ENCODE measurements at places on chromosomes 4 and X. TPM values are rescaled to one million over a fixed set of nuclear protein-coding genes. Genes with fewer than 3 reads are reported as not detected.

Gene PHOX2B
- not detected for total RNA-seq

Gene TRO
- 0.39 TPM for total RNA-seq

Gene RTL9
- total RNA-seq: not detected

Gene TRIM75
- not detected for total RNA-seq

Gene SHROOM2
- total RNA-seq: not detected

DNA sequence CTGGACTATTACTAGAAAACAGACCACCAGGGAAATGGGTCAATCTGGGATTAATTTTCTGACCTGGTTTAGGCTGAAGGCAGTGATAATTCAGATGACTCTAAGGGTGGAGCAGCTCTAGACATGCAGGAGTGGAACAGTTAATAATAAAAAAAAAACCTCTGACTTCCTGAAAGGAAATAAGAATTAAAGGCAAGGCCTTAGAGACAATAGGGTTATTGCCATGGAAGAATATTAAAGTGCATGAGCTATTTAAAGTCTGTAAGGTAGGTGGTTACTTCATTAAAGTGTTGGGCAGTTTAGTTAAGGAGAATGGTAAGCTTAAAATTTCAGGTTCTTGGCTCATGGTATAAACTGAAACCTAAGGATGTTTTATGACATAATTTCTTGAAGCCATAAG is 14.6 kb upstream of the ADH5 start:
- no peak overlapping the region for H3K27ac ChIP-seq
- H3K4me1 ChIP-seq: peaks cover 5% of the 10 kb centered on the region
- H3K36me3 ChIP-seq: peaks cover 4% of the 10 kb centered on the region
- no peak for DNase-seq

DNA sequence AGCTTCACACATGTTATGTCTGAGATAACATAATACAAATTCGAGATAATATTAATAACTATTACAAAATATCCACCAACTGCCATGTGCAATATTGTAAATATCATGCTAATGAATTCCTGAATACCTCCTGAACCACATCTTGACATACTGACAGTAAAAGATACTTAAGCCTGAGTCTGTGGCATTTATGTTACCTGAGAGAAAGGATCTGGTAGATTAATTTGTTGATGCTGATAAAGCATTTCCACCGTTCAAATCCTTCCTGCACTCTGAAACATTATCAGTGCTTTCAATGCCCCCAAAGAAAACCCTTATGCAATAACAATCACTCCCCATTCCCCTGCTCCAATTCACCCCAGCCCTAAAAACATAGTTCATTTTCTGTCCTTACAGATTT is 38.8 kb upstream of the ADGRA3 start:
- H3K4me3 ChIP-seq: no peak overlapping the region
- H3K4me1 ChIP-seq: no peaks in the 10 kb centered on the region
- no peak overlapping the region for H3K27ac ChIP-seq
- no peaks in the 10 kb centered on the region for H3K27me3 ChIP-seq
- no peaks in the 10 kb centered on the region for H3K36me3 ChIP-seq

DNA sequence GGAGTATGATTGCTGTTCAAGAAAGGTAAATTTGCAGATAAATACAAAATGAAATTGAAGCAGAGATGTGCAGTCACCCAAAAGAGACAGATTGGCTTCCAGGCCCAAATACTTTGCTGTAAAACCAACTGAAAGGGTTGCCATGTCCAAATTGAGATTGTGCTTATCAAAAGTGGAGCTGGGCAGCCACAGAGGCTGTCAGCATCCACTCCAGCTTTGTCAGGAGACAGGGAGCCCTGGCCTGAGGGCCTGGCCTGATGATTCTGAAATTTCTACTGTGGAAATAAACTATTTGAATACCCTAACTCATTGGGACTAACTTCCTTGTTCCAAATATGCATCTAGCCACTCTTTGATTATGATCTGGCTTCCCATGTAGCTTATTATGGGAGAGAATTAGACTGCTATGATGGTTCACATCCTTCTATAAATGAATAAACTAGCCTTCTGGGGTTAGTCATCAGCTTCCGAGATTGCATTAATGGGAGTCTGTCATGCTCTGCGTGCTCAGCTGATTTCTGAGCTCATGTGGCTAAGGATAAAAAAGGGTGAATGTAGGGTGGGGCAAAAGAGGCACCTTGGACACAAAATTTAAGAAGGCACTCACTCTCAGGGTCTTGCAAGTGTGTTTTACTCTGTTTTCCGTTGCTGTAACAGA is 48.2 kb downstream of the SLC34A2 start:
- peaks cover 2% of the 10 kb centered on the region for H3K27me3 ChIP-seq
- H3K4me3 ChIP-seq: no peak overlapping the region
- no peaks in the 10 kb centered on the region for H3K4me1 ChIP-seq
- DNase-seq: no peak
- no peaks in the 10 kb centered on the region for H3K36me3 ChIP-seq

DNA sequence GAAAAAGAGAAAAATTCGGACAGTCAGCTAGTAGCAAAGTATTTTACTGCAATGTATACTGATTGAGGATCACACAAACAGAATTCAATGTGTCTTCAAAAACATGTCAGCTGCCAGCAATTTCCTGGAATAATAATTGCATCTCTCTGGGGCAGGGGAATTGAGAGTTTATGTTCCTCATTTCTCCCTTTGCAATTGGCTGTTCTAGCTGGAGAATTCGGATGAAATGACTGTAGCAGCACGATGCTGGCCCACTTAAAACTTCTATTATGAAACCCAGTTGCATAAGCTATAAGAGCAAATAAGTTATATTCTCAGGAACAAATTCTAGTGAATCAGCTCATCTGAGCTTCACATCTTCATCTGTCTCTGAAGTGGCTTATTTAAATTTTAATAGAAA is 99.9 kb upstream of the CPEB2 start:
- H3K4me3 ChIP-seq: no peak overlapping the region
- H3K27me3 ChIP-seq: peaks cover 37% of the 10 kb centered on the region
- H3K27ac ChIP-seq: no peak overlapping the region
- no peak for DNase-seq

DNA sequence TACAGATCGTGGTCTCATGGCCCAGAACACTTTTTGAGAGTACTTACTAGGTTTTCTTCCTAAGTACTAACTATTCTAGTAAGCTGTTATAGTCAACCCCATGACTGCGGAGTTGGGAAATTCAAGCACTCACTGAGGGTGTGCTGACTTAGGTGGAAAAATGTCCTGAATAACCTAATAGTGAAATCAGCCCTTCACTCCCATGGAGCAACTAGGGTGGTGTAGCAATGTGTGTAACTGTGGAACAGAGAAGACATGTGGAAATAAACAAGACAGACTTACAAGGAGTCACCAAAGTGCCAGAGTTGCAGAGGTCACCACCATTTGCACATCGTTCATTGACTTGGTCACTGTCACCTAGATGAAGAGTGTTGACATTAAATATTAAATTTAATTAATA is 12.1 kb upstream of the VSIG4 start:
- H3K4me1 ChIP-seq: no peaks in the 10 kb centered on the region
- no peak overlapping the region for H3K27ac ChIP-seq
- H3K27me3 ChIP-seq: no peaks in the 10 kb centered on the region
- no peak for DNase-seq
- no peaks in the 10 kb centered on the region for H3K36me3 ChIP-seq

GRCh38 chr4:4502694-4503311 is 39.0 kb downstream of the STX18 start:
- H3K27ac ChIP-seq: peak overlapping the region; percentile 88
- no peak for DNase-seq
- H3K27me3 ChIP-seq: no peaks in the 10 kb centered on the region
- peak overlapping the region; percentile 88 for H3K4me3 ChIP-seq
- H3K4me1 ChIP-seq: peaks cover 13% of the 10 kb centered on the region

GRCh38 chr4:100799761-100800539 is 282.1 kb upstream of the EMCN start:
- no peak for DNase-seq
- no peaks in the 10 kb centered on the region for H3K36me3 ChIP-seq
- H3K27me3 ChIP-seq: no peaks in the 10 kb centered on the region
- H3K4me3 ChIP-seq: no peak overlapping the region

- no peak for DNase-seq
- H3K27me3 ChIP-seq: peaks cover 8% of the 10 kb centered on the region
- H3K4me3 ChIP-seq: no peak overlapping the region
- no peaks in the 10 kb centered on the region for H3K4me1 ChIP-seq
Measured at GRCh38 chrX:100864657-100865391, 9.3 kb downstream of the NOX1 start.

DNA sequence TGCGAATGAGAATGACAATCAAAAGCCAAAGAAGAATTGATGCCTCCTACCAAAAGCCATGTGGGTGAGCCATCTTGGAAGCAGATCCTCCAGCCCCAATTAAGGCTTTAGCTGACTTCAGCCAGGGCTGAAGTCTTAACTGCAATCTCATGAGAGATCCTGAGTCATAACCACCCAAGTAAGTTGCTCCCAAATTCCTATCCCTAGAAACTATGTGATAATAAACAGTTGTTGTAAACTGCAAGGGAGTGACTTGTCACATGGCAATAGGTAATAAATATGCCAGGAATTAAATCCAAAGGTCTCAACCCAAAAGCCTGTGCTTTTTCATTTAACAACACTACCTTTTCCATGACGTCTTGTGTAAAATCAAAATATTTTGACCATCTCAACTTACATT is 154.2 kb upstream of the TBL1X start:
- peaks cover 7% of the 10 kb centered on the region for H3K4me1 ChIP-seq
- H3K36me3 ChIP-seq: no peaks in the 10 kb centered on the region
- H3K27me3 ChIP-seq: no peaks in the 10 kb centered on the region
- H3K27ac ChIP-seq: no peak overlapping the region
- no peak overlapping the region for H3K4me3 ChIP-seq

DNA sequence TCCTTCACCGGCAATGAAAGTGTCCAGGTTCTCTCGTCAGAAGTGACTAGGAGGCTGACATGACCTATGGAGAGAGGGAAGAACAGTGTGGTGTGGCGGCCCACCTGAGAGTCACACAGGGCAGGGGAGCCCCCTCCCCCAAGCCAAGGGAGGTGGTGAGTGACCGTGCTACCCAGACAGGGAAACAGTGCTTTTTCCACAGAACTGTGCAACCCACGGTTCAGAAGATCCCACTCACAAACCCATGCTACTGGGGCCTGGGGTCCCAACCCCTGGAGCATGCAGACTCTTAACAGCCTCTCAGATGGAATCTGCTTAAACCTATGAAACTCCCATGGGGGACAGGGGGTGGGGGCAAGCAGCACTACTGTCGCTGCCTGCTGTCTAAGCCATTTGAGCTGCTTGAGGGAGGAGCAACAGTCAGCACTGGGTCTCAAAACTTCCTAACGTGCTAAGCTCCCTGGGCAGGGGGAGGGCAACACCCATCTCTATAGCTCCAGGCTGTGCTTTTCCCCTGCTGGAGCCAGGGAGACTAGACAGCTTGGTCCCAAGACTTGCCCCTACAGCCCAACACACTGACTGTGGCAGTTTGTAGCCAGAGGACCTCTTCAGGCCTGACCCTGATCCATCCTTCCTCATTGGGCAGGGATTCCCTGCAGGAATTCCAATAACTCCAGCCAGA is 850.4 kb upstream of the AADAT start:
- no peak overlapping the region for H3K27ac ChIP-seq
- DNase-seq: no peak
- no peaks in the 10 kb centered on the region for H3K27me3 ChIP-seq
- H3K4me3 ChIP-seq: no peak overlapping the region

DNA sequence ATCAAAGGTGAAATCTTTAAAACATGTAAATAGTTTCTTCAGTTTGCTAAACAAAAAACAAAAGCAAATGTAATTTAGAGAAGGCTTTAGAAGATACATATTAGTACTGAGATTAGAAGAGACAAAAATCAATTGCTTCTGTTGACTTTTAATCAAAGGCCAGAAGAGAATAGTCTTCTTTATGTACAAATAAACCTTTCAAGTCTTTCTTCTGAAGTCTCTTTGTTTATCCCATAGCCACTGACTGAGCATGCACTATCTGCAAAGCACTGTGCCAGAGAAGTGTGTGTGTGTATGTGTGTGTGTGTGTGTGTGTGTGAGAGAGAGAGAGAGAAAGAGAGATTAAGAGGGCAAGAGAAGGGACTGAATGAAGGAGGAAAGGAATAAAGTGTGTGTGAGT is 198.4 kb downstream of the GLUD2 start:
- H3K27me3 ChIP-seq: no peaks in the 10 kb centered on the region
- no peaks in the 10 kb centered on the region for H3K36me3 ChIP-seq
- H3K4me3 ChIP-seq: no peak overlapping the region
- H3K27ac ChIP-seq: no peak overlapping the region

DNA sequence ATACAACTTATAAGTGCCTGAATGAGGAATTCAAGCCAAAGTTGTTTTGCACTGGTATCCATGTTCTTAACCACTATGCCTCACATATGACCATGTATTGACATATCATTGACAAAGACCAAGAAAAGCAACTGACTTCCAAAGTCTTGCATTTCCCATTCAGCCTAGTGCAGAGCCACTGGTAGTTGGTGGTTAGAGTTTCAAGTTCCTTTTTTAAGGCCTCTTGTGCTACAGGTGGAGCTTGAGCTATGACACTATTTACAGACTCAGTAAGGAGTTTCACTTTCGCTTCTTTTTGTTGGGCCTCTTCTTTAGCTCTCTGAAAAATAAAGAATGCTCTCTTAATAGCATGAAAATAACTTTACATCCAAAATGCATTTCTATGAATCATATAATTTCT is 763.0 kb downstream of the DMD start:
- H3K36me3 ChIP-seq: peaks cover 5% of the 10 kb centered on the region
- H3K4me1 ChIP-seq: peaks cover 6% of the 10 kb centered on the region
- no peak for DNase-seq
- no peak overlapping the region for H3K4me3 ChIP-seq

DNA sequence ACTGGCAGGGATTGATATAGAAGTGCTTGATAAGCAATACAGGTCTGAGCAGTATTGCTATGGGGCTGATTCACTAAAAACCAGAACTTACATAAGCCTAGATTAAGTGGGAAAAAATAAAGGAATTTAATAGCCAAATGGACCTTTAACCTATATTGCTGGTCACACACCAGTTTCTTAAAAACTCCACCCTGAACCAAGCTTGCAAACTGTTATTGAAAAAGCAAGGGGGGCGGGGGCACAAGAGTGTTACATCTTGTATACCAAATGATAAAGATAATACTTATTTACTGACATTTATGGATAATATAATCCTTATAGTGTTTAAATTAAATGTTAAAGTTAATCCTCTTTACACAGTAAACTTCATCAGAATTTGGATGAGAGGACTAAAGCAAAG is 40.3 kb upstream of the PITX2 start:
- H3K4me1 ChIP-seq: no peaks in the 10 kb centered on the region
- peaks cover 28% of the 10 kb centered on the region for H3K27me3 ChIP-seq
- peaks cover 2% of the 10 kb centered on the region for H3K36me3 ChIP-seq
- H3K4me3 ChIP-seq: no peak overlapping the region
- DNase-seq: no peak
- no peak overlapping the region for H3K27ac ChIP-seq

GRCh38 chr4:17336524-17336961 is 175.3 kb downstream of the QDPR start:
- peak overlapping the region; percentile 79 for H3K4me3 ChIP-seq
- peak; percentile 42 for DNase-seq
- H3K27ac ChIP-seq: peak overlapping the region; percentile 92
- H3K36me3 ChIP-seq: no peaks in the 10 kb centered on the region
- peaks cover 26% of the 10 kb centered on the region for H3K4me1 ChIP-seq

DNA sequence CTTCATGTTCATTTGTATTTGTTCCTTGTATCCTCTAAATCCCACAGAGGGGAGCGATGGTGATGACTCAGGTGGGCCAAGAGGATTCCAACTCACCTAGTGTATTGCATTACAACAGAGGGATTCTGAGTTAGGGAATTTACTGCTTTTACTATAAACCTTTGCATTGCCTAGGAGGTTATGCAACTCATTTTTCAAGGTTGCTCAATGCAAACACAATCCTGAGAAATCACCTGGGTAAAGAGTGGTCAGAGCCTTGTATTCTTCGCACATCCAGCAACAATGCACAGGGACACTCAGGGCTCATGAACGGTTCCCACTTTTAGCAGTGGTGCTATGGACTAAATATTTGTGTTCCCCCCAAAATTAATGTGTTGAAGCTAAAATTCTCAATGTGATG is 28.6 kb upstream of the LSM6 start:
- H3K4me1 ChIP-seq: no peaks in the 10 kb centered on the region
- H3K27me3 ChIP-seq: peaks cover 7% of the 10 kb centered on the region
- no peak overlapping the region for H3K27ac ChIP-seq
- no peak for DNase-seq
- H3K4me3 ChIP-seq: no peak overlapping the region
